ENCODE measurements at places on chromosomes 6 and 20.

GRCh38 chr6:56796196-56796532 is 153.5 kb upstream of the DST start:
- no peak for DNase-seq

DNA sequence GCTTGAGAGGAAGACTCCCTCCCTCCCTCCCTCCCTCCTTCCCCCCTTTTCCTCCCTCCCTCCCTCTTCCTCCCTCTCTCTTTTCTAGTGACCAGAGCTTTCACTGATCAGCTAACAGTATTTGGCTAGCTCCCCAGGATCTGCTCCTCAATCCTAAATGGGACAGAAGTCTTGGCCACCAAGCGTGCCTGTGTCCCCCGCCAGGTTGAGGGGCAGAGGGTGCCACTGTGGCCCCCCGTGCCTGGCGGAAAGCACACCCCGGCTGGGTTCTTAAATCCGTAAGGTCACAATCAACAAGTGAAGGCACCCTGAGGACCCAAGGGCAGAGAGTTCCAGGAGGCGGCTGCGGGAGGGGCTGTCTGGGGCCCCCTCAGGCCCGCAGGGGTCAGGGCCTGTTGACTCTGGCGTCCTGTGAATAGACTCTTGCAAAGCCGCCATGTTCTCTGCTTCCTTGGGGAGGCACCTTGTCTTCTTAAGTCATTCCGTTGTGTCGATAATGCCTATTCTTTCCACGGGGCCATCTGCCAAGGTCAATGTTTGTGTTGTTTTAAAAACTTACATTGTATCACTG is 38.9 kb upstream of the STX16 start:
- DNase-seq: no peak

GRCh38 chr6:158863646-158864045 is 44.5 kb upstream of the EZR start:
- DNase-seq: no peak

- DNase-seq: no peak
Measured at GRCh38 chr6:169800116-169800667, 48.8 kb downstream of the ERMARD start.

DNA sequence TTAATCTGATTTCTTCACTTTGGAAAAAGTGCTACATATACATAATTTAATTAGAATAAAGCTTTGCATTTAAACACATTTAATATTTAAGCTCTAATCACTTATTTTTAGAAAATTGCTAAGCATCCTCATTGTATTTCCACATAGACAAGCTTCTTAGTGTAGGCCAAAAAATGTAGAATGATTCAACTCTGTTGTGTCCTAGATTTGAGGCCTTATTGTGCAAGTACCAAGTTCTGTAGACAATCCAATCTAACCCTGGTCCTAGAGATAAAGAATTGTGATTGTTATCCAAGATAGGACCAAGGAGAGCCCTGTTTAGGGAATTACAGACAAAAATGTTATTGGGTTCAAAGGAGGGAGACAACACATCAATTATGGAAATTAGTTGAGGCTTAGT is 27.6 kb downstream of the MRAP2 start:
- DNase-seq: no peak

- DNase-seq: no peak
Measured at GRCh38 chr6:156925718-156926607, 148.8 kb downstream of the ARID1B start.

GRCh38 chr6:169097381-169097959 is 156.2 kb downstream of the THBS2 start:
- no peak for DNase-seq

GRCh38 chr20:25690427-25690826 is 6.2 kb downstream of the ZNF337 start:
- no peak for DNase-seq

- DNase-seq: no peak
Measured at GRCh38 chr6:16503970-16504415, 257.3 kb downstream of the ATXN1 start.

- DNase-seq: no peak
Measured at GRCh38 chr6:89302936-89303335, 12.2 kb downstream of the GABRR2 start.

GRCh38 chr20:45913116-45913515 is 1.2 kb upstream of the PLTP start:
- DNase-seq: no peak

GRCh38 chr6:114445846-114446245 is 103.0 kb upstream of the HS3ST5 start:
- no peak for DNase-seq

- no peak for DNase-seq
Measured at GRCh38 chr6:82143041-82143481, 104.5 kb downstream of the IBTK start.

- DNase-seq: no peak
Measured at GRCh38 chr6:139490482-139490881, 116.0 kb upstream of the CITED2 start.

DNA sequence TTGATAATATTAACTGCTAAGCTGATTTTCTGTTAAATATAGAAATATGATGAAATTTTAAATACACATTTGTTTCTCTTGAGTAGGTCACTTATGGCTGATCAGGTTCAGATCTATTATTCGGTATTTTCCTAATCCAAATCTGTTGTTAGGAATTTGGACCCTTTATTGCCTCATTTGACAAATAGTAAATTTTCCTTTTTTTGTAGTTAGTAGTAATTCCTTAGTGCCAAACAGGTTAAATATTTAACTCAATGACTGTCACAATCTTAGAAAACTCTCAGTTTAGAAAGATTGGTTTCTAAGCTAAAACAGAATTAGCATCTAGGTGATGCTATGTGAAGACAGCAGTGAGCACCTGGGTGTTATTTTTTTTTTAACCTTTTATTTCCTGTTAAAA is 1598.9 kb downstream of the KHDRBS2 start:
- no peak for DNase-seq

DNA sequence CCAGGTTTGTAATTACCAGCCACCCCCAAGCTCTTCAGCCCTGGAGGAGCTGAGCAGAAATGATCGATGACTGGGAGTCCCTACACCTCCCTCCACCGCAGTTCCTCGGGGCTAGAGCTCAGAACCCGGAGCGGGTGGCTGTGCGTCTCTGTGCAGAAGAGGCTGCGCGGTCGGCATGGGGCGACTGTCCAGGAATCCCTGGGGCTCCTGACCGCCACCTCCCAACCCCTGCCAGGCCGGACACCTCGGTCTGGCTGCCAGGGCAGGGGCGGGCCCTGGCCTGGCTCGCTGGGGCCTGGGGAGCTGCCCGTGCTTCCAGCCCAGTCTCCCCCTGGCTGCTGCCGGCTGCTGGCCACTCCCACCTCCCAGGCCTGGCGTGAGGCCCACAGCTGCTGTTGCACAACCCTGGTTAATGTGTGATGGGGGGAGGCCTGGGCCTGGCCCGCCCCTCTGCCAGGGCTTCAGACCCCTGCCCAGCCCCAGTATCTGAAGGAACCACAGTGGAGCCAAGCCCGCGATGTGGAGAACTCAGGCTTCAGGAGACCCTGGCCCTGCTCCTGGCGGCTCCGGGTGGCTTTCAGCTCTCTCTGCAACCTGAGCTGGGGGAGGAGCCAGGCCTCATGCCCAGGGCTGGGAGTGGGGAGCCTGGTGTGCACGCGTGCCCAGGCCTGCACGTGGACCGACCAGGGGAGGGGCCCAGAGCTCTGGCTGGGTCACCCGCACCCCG is 1.2 kb downstream of the SLC2A4RG start:
- no peak for DNase-seq

DNA sequence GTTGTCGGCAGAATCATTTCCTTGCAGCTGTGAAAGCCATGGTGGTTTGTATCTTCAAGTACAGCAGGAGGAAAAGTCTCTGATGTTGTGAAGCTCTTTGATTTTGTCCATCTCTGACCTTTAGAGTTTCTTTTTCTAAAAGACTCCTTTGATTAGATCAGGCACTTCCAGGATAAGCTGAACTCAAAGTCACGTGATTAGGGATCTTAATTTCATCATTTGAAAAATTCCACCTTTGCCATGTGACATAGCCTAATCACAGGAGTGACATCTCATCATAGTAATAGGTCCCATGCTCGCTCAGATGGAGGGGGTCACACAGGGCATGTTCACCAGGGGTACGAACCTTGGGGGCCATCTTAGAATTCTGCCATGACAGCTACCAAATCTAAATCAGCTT is 441.5 kb upstream of the CDH4 start:
- no peak for DNase-seq

DNA sequence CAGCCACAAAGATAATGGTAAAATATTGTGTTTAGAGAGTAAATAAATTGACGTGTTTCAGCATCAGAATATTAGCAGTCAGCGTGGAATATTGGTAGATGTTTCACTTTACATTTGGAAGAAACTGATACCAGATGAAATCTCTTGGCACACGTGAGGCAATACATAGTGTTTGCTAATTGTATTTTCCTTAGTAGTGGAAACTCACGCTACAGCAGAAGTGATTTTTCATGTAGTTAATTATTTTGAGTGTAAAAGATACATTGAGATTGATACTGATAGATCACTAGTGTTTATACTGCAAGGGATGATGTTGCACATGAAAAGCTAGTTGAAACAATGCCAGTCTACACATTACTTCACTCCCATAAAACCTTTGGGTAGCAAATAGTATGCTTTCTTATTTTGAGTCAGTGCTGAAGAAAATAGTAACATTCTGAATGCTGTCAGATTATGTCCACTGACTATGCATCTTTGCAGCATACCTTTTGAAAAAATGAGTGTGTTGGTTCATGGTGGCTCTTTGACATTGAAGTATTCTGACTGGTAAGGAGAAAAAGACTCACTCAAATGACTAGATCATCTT is 59.3 kb downstream of the CD2AP start:
- no peak for DNase-seq

- DNase-seq: no peak
Measured at GRCh38 chr6:32386040-32386439, 14.3 kb upstream of the TSBP1 start.

DNA sequence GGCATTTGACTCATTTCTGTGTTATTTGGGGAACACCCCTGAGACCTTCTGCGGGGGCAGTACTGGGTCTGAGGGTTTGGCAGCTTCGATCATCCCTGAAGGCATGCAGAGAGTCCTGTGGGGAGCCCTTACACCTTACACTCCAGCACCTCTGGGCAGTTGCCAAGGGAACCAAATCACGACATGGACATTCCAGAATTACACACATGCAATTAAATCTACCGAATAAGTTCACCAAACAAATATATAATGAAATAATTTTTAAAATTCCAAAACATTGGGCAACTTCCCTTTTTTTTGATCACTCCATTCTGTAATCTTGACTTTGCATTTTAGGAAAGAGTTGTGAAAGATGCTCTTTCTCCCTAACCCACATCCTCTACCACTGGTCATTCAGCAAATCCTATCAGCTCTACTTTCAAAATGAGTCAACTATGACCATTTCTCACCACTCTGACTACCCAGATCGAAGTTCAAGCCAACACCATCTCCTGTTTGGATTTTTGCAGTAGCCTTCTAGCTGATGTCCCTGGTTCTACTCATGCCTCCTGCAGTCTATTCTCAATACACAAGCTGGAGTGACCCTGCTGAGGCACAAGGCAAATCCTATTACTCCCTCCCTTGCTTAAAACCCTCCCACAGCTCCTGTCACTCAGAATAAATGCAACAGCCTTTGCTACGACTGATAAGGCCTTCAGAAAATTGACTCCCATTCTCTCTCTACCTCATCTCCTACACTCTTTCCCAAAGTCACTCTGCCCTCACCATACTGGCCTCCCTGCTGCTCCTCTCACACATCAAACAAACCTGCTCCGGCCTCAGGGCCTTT is 533.3 kb downstream of the HACE1 start:
- DNase-seq: no peak

- no peak for DNase-seq
Measured at GRCh38 chr20:12201289-12201991, 283.7 kb downstream of the BTBD3 start.

DNA sequence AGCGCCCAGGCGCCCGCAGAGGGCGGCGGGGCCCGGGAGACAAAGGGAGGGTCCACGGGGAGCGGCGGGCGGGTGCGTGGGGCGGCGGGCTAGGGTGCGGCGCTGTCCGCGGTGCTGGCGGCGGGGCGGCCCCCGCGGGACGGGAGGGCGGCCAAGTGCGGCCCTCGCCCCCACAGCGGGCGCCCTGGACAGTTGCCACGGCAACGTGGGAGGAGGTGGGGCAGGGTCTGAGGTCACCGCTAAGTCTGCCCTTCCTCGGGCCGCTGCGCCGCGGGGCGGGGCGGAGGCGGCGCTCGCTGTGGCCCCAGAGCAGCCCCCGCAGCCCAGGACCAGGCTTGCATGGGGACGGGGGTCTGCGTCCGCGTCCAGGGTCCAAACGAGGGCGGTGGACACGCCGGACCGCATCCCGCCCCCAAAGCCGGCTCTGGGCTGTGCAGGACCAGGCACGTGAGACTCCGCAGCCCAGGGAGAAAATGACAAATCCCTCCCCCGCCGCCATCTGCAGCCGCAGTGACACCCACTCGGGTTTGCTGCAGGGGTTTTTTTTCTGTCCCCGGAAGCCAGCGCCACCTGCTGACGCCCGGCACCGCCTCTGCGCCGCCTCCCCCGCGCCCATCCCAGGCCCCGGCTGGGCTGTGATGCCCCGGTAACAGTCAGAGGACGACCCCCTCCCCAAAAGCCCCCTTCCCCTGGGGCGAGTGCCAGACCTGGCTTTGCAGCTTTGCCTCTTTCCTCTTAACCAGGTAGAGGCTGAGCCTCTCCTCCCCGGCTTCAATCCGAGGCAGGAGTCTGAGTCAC is 36.8 kb downstream of the YTHDF1 start:
- DNase-seq: peak; percentile 66

DNA sequence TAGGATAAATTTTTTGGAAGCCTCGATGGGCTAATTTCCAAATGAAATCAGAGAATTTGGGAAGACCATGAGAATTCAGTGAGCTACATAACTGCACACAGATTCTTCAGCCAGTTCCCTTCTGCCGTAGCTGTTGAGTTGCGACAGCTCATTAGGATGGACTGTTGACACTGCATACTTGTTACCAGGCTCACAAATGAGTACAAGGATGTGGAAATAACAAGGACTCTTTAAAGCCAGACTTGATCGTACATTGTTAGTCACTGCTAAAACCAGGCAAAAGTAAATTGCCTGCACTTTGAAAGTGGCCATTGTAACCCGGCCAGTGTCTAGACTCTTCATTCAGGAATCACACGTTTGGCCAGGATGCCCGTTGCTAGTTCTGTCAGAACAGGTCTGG is 37.0 kb downstream of the NDUFAF5 start:
- no peak for DNase-seq

GRCh38 chr6:98909236-98909635 is 38.5 kb downstream of the FBXL4 start:
- no peak for DNase-seq

- no peak for DNase-seq
Measured at GRCh38 chr6:164035900-164036485, 621.5 kb downstream of the QKI start.

DNA sequence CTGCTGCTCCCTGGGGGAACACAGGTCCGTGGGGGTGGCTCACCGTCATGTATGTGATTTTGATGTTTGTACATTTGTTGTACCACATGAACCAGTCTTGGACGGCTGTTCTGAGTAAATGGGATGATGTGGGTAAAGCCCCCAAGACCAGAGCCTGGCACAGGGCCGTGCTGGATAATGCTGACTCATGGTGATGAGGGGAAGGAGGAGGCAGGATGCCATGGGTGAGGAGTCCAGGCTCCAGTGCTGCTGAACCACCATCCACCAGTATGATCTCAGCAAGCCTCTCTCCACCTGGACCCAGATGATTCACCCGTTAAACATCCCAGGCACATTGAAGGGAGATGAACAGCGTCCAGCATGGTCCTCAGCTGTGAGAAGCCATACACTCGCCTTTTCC is 9.6 kb upstream of the APCDD1L start:
- no peak for DNase-seq

Measured in activated CD4-positive, CD25-positive, alpha-beta regulatory T cell treated with anti-CD3 and anti-CD28 coated beads, Interleukin-2, amount 50 U/mL, for 72 hours (primary cell).